GM23338 (cell line): ENCODE measurements at places on chromosomes 6 and 20. TPM values are rescaled to one million over a fixed set of nuclear protein-coding genes. Genes with fewer than 3 reads are reported as not detected.
A peak's percentile ranks its signal among the peaks of the same experiment; 100 is the strongest.

GRCh38 chr6:163416557-163417253 is 2.2 kb downstream of the QKI start:
- H3K4me3 ChIP-seq, result peak overlapping the region; percentile 66
- H3K4me1 ChIP-seq, result peaks cover 41% of the 10 kb centered on the region
- peak overlapping the region; percentile 80 for H3K27ac ChIP-seq

DNA sequence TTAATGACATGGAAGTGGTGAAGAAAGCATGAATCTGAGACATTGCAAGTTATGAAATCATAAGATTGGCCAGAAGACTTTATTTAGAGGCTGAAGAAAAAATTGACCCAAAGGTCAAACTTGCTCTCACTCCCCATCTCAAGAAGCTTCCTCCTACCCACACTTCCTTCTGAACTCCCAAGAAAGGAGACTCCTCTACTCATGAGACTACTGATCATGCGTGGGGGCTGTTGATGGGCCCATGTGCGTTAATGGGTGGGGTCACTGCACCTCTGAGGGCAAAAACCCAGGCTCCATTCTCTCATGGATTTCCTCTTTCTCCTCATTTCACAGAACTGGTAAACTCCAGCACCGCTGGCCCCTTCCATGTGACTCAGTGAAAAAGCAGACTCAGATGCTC is 470.6 kb upstream of the ARID1B start:
- H3K4me1 ChIP-seq, result no peaks in the 10 kb centered on the region
- no peak overlapping the region for H3K4me3 ChIP-seq
- no peaks in the 10 kb centered on the region for H3K27me3 ChIP-seq

DNA sequence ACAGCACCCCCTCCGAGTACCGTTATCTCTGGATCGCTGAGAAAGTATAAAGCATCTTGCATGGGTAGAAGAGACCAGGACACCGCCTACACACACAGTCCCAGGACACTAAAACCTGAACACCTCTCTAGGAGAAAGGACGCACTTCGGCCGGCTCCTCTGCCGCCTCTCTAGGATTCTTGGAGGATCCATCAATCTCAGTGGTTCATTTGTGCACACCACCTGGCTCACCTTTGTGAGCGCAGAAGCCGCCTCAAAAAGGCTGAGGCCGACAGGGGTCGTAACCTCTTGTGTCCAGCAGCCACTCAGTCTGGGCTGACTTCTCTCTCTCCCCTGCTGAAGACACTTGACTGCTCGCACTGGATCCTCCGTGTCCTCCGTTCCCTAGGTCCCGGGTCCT is 13.5 kb downstream of the ZSCAN23 start:
- no peak overlapping the region for H3K27ac ChIP-seq
- H3K4me1 ChIP-seq, result no peaks in the 10 kb centered on the region
- no peak overlapping the region for H3K4me3 ChIP-seq
- no peaks in the 10 kb centered on the region for H3K36me3 ChIP-seq
- DNase-seq, result peak; percentile 43
- no peaks in the 10 kb centered on the region for H3K27me3 ChIP-seq

GRCh38 chr20:50169329-50169823 is 15.9 kb upstream of the PEDS1 start:
- H3K27me3 ChIP-seq, result no peaks in the 10 kb centered on the region
- no peaks in the 10 kb centered on the region; the same call in 1 of the 2 replicates for H3K36me3 ChIP-seq
- H3K4me3 ChIP-seq, result no peak overlapping the region
- peaks cover 29% of the 10 kb centered on the region for H3K4me1 ChIP-seq
- no peak overlapping the region for H3K27ac ChIP-seq

Gene BIRC7
- total RNA-seq, result 0.24 TPM in 1 of 2 replicates, not detected in the other

Gene FAM120B
- total RNA-seq, result 14.4 and 16.7 TPM in 2 replicates
